CD4-positive, alpha-beta T cell treated with Interleukin-6 at 100 ng/mL for 8 hours (primary cell): ENCODE measurements at places on chromosomes 6 and 20.

GRCh38 chr6:21116736-21117135 is 476.8 kb upstream of the SOX4 start:
- no peak for DNase-seq

GRCh38 chr6:44074813-44075646 is 52.2 kb downstream of the MRPL14 start:
- DNase-seq = no peak

DNA sequence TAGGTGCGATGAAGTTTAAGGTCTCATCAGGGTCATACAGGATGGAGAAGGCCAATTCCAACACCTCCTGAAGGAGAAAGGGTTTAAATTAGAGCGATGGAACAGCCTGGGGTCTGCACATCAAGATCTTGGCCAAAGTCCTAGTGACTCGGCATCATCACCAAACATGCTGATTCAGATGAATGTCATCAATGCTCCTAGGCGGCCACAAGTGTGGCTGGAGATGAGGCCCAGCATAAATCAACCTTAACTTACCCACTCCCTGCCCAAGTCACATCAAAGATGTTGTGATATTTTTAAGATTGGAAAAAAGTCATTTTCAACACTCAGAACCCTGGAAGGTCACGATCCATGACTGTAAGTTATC is 37.5 kb downstream of the ELMO2 start:
- DNase-seq = no peak

- no peak for DNase-seq
These were observed 29.1 kb downstream of the MYH7B start for GRCh38 chr20:34984756-34985261.

DNA sequence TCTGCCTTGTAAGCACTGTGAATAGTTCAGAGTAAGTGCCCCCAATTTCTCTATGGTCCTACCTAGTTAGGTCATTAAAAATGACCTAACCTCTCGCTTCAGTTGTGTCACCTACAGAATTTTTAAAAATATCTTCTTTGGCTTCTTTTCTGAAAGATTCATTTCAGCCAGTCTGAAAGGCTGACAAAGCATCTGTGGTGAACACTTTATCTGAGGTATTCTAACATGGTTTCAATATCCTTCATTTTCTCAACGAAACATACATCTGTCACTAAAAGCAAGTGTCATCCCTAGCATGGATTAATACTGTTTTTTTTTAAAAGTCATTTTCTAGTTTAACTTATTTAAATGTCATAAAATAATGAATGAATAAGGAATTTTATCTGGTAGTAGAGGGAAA is 5.1 kb downstream of the DPM1 start:
- DNase-seq = no peak

GRCh38 chr6:1892716-1893115 is 283.0 kb downstream of the FOXC1 start:
- DNase-seq = no peak

GRCh38 chr6:104325341-104326172 is 534.2 kb downstream of the HACE1 start:
- no peak for DNase-seq

DNA sequence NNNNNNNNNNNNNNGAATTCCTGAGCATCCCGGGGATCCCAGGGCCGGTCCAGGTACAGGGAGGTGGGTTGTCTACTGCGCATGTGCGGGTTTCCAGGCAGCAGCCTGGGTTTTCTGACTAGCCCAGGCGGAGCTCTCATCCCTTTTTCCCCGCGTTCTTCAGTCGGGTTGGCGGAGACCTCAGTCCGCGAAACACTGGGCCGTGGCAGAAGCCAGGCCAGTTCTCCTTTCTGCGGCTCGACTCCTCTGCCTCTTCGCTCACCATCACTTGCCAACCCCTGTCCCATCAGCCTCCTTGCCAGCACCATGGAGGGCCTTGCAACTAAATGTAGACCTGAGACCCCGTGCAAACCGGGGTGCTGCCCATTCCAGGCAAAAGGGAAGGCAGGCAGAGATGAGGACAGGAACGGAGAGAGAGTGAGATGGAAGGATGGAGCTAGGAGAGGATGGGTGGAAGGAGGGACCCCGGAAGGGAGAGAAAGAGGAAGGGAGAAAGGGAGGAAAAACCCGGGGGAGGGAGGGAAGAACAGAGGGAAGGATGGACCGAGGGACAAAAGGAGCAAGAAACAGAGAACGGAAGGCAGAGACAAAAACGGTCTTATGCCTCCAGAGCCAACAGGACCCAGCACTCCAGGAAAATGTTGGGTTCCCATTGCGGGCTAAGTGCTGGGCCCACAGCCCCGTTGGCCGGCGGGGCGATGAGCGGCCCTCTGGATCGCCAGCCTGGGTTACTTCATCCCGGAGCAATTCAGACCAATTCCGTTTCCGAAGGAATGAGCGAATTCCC is 445.4 kb upstream of the DEFB115 start:
- no peak for DNase-seq

DNA sequence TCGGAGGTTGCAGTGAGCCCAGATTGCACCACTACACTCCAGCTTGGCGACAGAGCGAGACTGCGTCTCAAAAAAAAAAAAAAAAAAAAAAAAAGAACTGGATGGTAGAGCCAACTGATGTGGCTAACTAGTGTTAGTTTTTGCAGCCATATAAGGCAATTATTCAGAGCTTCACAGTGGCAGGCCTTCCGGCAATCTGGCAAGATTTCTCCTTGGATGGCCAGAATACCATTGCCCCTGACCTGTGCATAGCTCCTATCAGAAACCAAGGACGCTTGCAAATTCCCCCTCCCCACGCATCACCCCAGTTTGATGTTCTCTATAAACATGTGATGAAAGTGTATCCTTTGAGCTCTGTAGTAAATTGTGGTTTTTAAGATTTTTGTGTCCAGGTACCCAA is 127.0 kb downstream of the RNF144B start:
- no peak for DNase-seq

- no peak for DNase-seq
These were observed 898.9 kb upstream of the MAN1A1 start for GRCh38 chr6:120248451-120248850.

DNA sequence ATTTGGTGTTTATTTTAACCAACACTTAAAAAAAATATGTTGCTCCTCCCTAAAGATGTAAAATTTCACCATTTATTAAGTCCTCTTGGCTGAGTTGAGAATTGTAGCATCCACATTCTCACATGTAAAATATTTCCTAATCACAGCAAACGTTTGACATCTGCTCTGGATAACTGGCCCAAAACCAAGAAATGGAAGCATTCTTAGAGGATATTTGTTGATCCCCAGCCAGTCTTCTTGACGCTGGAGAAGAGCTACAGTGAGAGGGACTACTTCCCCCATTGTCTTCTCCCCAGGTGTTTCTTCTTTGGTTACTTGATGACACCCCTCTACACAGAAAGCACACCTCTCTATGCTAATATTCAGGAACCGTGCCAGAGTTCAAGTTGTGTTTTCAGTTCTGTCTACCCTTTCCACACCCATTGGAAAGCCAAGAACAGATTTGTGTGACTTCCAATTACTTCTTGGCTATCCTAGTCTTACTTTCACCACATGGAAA is 454.5 kb upstream of the JAG1 start:
- DNase-seq = no peak

GRCh38 chr6:17653198-17653882 is 53.2 kb downstream of the FAM8A1 start:
- no peak for DNase-seq

DNA sequence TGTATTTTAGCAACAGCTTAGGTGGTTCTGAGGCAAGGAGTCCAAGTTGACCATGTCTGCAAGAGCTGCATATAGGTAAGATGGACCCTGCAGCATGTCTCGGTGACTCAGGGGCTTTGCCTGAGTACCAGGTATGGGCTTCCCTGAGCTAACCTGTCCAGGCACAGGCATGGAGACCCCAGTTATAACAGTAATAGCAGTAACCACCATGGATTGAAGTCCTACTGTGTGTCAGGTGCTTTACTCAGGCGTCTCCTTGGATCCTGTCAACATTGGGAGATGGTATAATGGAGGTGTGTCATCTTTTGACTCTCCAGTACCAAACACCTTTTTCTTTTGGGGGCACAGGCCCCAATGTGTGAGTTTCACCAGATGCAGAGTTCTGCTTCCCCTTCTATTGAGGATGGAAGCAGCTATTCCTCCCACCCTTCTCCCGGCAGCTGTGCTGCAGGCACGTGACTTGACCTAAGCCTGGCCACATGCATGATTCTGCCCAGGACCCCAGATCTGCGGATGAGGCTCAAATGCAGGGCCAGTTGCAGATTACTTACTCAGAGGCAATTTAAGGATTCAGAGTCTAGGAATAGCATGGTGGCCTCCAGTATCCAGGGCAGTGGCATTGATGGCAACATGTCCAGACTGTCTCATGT is 13.8 kb downstream of the TREM1 start:
- no peak for DNase-seq

DNA sequence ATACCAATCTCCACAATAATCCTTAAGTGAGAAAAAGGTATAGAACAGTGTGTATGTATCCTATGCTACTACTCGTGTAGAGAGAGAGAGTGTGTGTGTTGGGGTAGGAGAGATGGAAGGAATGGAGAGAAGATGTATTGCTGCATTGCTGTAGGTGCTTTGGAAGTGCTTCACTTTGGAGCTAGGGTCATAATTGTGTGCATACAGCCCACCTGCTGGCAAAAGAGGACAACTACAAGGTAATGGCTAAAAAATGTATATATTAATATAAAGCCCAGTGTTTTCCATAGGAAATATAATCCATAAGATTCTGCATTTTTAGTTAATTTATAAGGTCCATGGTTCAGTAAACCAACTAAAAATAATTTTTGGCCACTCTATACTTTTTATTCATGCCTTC is 36.1 kb downstream of the SERAC1 start:
- no peak for DNase-seq

GRCh38 chr6:110664933-110665332 is 150.3 kb downstream of the CDK19 start:
- no peak for DNase-seq

- no peak for DNase-seq
These were observed 2.2 kb downstream of the TP53INP2 start for GRCh38 chr20:34706302-34706875.

GRCh38 chr20:58131551-58132142 is 96.8 kb downstream of the ANKRD60 start:
- no peak for DNase-seq

GRCh38 chr6:20364327-20364726 is 37.4 kb upstream of the E2F3 start:
- no peak for DNase-seq

DNA sequence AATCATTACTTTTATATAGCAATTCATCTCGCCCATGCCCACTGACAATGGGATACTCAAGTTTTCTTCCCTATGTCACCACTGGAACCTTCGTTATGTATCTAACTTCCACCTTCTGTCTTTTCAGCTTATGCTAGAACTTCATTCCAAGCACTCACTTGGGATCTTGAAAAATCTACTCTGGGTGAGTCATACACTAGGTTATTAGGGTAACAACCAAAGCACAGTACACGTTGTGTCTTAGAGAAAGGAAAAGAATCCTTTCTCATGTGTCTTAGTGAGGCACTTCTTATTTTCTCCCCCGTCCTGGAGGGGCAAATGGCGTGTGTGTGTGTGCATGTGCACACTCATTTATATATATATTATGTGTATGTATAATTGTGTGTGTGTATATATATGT is 18.3 kb upstream of the FAM162B start:
- no peak for DNase-seq

DNA sequence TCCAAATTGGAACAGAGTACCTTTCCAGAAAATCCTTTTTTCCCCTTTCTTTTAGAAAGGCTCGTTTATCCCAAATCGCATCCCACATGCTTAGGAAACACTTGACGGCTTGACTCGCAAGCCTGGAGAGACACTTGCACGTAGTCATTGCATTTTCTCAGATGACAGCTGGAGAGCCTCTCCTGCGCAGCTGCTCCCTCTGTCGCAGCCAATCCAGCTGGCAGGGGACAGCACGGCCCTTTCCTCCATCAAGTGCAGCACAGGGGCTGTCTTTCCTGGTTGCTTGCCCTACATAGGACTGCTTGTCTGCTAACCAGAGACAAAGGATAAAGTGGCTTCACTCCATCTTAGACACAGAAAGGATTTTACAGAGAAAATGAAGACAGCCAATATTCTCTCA is 77.6 kb upstream of the RGS17 start:
- no peak for DNase-seq

- no peak for DNase-seq
These were observed 170.0 kb downstream of the VEGFA start for GRCh38 chr6:43940071-43940392.

DNA sequence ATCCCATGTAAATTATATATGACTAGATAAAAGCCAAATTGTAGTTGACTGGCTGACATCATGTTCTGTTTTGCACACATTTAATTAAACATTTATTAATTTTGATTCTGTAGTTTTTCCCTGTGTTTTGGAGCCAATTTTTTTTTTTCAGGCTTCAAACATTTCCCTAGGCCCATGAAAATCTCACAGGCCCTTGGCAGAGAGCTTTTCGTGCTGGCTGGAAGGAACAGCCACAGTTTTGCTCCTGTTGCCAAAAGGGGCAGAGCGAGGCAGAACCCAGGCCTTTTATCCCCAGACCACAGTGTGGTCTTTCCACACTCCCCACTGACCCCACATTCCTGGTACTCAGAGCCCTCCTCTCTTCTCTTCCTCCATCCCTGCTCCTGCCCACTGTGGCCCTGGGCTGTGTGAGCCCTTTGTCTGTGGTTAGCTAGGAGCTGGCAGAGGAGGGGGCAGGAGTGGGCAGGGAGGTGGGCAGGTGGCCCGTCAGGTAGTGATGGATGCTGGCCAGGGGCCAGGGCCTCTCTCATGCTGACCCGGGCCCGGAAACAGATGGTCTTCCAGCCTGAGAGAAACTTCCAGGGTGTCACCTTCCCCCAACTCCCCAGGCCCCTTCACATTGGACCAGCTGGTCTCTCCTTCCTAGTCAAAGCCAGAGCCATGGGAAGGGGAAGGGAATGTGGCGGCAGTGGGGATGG is 19.4 kb upstream of the CCM2L start:
- no peak for DNase-seq

DNA sequence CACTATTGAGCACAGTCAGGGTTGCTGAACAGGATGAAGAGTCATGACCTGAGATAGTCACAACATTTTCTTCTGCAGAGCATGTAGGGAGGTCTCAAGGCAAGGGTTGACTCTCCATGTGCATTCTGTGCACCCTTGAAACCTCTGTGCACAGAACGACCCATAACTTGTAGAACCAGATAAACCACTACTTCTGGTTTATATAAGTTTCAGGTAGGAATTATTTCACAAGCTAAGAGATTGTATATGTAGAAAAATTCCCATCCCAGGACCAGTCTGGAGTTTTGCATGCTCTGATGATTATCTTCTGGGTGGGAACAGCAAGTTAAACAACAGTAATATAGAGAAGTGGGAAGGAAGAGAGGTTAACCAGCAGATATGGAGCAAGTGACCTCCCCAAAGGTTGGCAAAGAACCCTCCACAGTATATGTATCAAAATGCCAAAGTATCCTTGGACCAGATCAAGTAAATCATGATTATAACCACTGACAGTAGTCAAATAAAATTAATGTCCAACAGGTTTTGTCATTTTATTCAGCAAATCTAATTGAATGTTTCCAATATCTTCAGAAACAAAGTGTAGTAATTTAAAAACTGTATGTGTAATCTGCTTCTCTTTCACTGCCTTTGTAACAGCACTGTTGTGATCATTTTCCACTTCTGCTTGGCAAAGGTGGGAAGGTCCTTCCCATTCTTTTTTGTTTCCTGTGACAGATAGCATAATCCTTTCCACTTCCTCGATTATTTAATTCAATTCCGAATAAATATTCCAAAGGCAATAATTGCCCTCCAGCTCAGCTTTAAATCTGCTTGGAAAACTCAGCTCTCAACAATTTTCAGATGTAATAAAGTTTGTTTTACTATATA is 104.4 kb downstream of the SYNE1 start:
- DNase-seq = no peak

- no peak for DNase-seq
These were observed 374.5 kb downstream of the EPM2A start for GRCh38 chr6:145360865-145361264.

GRCh38 chr20:19730706-19731105 is 27.4 kb upstream of the RIN2 start:
- DNase-seq = no peak
